GM12864 (cell line): ENCODE measurements at places on chromosomes 11 and 22.

DNA sequence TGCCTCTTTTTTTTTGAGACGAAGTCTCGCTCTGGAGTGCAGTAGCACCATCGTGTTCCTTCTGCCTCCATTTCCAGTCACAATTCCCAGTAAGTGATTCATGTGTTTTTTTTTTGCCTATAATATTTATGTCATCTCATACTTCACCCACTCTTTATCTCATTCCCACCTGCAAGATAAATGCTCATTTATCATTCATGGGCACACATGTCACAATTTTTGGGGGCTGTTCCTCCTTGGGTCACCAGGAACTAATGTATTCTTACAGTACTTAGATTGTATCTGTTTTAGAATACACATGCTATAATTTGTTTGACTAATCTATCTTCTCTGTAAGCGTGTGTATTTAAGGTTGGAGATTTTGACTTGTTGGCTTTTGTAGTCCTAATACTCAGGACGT lies 222.7 kb downstream of the SWAP70 start:
- DNase-seq, result no peak

DNA sequence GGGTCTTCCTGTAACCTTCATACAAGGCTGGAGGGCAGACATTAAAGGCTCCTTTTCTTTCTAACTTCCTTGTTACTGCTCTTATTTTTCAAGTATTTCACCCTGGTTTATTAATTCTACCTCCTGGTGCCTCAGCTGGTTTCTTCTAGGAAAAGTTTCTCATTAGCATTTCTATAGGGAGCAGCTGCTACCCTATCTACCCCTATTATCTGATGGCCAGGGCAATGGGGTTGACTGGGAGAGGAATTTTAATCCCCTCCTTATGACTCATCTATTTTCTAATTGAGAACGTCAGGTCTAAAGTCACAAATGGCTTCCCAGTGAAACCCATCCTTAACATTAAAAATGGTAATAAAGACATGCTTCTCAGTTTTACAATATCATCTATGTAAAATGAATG lies 5.0 kb downstream of the MAP6 start:
- DNase-seq, result no peak

- no peak for DNase-seq
Observed at GRCh38 chr22:32606181-32606580, 131.6 kb downstream of the FBXO7 start.

DNA sequence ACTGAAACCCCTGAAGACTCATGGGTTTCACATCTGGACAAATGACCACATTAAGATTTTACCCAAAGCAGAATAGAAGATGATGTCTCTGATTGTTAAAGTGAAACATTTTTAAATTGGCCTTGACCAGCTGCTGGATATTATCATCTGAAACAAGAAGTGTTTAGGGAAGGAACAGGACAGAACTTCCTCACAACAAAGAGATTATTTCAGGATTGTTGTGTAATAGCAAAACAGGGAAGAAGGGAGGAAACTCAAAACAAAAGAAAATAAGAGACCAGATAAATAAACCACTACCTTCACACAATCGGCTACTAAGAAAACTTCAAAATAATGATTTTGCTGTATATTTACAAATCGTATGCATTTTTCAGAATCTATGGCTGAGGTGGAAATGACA lies 319.2 kb upstream of the API5 start:
- DNase-seq, result no peak

DNA sequence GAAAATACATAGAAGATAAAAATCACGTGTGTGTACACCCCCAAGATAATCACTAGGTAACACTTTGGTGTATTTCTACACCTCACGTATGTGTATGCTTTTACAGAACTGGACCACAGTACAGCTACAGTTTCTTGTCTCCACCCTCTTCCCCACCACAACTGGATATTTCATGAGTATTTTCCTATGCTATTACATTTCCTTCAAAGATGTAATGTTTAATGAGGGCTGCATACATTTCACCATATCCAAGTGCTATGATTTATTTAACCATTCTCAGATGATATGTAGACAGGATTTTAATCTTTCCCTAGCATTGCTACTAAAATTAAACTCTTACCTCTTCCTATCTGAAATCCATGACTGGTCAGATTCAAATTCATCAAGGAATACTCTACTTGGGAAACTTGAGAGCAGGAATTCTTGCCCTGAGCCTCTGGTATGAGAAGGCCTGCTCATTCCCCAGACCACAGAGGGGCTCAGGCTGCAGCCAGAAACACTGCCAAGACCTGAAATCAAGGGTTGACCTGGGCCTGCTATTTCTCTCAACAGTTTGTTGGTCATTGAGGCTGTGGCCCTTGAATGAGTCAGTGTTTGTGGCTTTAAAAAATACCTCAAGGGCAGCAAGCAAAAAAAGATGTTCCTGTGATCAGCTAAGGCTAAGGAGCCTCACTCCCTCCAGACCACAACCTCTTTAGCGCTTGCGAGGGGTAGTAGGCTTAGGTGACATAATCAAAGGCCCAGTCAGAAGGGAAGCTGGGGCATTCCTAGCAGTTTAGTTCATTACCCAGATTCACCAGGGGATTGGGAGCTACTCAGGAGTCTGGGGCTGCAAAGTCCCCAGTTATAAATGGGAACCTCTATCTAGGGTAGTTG lies 55.5 kb downstream of the ABTB2 start:
- peak; percentile 31 for DNase-seq

DNA sequence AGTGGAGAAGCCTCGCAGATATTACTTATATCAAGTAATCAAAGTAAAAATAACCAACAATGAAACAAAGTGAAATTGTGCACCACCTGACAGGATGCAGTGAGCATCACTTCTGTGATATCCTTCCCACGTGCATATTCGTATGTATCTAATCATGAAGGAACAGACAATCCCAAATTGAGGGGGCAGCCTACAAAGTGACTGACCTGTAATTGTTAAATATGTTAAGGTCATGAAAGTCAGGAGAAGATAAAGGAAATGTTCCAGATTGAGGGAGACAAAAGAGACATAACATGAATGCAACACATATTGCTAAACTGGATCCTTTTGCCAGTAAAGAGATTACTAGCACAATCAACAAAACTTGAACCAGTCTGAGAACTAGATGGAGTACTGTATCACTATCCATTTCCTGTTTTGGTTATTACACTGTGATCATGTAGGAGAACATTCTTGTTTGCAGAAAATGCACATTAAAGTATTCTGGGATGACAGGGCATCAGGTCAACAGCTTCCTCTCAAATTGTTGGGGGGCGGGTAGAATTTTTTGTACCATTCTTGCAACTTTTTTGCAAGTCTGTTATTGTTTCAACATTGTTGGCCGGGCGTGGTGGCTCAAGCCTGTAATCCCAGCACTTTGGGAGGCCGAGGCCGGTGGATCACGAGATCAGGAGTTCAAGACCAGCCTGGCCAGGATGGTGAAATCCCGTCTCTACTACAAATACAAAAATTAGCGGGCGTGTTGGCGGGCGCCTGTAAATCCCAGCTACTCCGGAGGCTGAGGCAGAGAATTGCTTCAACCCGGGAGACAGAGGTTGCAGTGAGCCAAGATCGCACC lies 2.0 kb downstream of the SBF2 start:
- DNase-seq, result no peak

- no peak for DNase-seq
Observed at GRCh38 chr22:27241430-27242321, 559.9 kb downstream of the MN1 start.

GRCh38 chr11:11267312-11267711 lies 85.7 kb downstream of the CSNK2A3 start:
- no peak for DNase-seq

GRCh38 chr22:32815943-32816342 lies 14.4 kb downstream of the TIMP3 start:
- no peak for DNase-seq

GRCh38 chr22:26442086-26442756 lies 13.2 kb downstream of the ASPHD2 start:
- DNase-seq, result no peak

- no peak for DNase-seq
Observed at GRCh38 chr11:35946766-35947165, 2.9 kb downstream of the LDLRAD3 start.

- DNase-seq, result no peak
Observed at GRCh38 chr11:95821640-95822039, 31.3 kb downstream of the CEP57 start.

DNA sequence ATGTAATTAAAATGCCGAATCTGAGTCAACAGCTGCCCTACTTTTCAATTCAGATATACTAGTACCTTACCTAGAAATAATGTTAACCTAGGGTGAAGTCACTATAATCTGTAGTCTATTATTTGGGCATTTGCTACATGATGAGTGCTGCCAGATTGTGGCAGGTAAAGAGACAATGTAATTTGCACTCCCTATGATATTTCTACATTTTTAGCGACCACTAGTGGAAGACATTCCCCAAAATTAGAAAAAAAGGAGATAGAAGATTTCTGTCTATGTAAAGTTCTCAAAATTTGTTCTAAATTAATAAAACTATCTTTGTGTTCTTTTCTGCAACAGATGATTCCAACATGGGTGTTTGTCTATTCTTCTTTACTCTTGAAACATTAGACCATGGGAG lies 14.1 kb downstream of the MS4A1 start:
- no peak for DNase-seq

DNA sequence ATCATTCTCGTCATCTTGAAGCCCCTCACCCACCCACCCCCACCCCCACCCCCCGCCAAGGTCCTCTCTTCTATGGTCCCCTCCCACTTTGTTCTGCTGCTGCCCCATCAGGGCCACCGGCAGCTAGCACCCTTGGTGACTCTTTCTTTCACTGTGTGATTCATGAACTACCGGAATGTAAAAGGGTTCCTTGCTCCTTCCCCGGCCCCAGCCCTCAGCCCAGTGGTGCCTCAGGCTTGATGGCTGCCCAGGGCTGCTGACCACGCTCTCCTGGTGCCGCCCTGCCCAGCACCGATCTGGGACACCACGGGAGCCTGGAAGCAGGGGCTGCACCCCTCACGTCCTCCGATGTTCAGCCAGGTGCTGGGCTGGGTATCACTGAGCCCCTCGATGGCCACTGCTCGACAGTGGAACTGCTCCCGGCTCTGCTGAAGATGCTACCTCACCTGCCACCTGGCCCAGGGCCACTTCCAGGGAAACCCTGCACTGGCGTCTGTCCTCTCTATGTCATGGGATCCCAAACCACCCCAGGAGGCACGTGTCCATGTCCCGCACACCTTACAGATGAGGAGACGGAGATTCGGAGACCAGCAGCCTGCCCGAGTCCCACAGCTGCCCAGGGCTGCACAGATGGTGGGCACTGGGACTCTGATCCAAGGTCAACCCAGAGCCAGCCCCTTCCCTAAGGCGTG lies 39.7 kb downstream of the IGLL5 start:
- DNase-seq, result no peak

DNA sequence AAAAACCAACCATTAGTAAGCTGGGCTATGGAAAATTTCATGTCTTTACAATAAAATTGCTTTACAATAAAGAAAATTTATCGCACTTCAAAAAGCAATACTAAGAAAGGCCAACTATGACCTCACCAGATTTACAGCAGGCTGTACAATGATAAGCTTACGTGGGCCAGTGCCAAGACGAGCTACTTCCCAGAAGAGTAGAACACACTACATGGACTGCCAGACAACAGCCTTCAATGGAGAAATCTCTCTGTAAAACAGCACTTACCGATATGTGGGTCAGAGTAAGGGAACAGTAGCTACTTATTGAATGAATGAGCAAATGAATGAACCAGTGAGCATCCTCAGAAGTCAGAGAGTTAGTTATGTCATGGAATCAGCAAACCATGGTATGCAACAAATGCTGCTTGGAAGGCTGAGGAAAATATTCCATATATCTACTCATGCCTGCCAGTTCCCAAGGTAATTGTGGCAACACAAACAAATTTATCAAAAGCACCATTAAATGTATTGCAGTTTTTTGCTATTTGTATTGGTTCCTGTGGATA lies 74.4 kb downstream of the SLC36A4 start:
- no peak for DNase-seq

- DNase-seq, result no peak
Observed at GRCh38 chr11:131324921-131325570, 45.4 kb upstream of the NTM start.

DNA sequence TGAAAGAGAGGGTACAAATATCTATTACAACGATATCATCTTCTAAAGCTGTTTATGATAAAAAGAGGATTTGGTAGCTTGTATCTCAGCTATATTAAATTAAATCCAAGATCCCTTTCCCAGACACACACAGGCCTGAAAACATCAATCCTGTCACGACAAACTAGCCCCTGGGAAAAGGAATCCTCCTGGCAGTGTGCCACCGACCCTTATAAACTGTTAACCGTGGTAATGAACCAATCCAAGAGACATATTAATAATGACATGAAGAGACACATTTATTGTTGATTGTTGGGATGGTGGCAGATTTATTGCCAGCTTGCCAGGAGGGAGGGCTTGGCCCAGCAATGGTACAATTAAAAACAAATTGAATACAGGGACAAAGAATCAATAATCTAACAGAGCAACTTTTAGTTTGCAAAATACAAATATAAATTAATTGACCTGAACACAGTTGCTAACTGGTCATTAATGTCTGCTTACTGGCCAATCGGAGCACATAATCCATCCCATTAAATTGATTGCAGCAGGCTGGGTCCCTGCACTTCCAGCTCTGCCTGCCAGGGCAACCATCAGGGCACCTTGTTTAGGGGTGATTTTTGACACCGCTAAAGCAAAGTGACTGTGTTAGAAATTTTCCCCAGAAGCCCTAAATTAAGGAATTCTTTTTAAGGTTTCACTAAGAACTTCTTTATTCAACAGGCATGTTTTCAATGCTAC lies 887.6 kb downstream of the OPCML start:
- no peak for DNase-seq

DNA sequence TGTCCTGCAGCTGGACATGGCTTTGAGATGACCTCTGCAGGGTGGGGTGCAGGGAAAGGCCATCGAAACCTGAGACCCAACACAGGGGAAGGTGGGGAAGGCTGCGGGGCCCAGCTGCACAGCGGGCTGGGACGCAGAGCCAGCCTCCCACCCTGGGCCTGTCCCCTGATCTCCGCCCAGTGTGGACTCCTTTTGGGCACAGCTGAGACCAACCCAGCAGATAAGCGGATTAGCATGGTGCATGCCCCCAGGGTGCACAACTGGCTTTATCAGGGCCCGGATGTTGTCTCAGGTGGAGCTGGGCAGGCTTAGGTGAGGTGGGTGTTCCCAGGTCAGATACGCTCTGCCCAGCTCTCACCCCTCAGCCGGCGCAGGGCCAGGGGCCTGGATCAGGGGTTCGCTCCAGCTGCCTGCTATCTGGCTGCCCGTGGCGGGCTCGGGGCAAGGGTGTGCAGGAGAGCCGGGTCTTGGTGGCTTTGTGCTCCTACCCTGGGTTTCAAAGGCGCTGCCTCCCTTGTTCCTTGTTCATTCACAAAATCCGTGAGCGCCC lies 28.1 kb upstream of the MUC5AC start:
- no peak for DNase-seq
